ENCODE measurements at places on chromosomes 5 and 9.
A peak's percentile ranks its signal among the peaks of the same experiment; 100 is the strongest.

DNA sequence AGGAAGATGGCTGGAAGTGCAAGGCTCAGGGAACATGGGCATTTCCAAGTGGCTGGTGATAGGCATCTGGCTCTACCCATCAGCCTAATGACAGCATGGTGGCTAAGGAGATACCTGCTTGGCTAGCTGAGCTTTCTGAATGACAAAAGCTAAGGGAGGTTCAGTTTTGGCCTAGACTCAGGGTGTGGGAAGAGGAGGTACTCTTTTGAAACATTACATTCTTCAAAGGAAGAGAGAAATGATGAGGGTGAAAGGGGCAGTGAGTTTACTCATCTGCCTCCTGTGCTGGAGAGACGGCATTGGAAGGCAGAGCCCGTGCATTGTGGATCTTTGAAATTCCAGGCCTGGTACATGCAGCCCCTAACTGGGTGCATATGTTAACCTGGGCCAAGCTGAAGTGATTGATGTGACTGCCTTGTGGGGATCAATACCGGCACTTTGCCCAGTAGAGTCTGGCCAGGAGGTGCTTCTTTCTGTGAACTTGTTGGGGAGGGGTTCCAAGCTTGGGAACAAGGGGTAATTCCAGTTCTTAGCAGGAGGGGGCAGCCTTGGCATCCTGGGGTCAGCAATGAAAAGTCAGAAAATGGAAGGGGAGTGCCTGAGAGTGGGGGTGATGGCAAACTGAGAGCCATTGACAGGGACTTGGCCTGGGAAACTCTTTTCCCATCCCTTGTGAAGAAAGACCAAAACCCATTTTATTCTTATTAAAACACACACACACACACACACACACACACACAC is 108.6 kb downstream of the ACER2 start:
- DNase-seq, result no peak

- DNase-seq, result no peak
Observed at GRCh38 chr5:87242242-87242641, 25.4 kb upstream of the RASA1 start.

DNA sequence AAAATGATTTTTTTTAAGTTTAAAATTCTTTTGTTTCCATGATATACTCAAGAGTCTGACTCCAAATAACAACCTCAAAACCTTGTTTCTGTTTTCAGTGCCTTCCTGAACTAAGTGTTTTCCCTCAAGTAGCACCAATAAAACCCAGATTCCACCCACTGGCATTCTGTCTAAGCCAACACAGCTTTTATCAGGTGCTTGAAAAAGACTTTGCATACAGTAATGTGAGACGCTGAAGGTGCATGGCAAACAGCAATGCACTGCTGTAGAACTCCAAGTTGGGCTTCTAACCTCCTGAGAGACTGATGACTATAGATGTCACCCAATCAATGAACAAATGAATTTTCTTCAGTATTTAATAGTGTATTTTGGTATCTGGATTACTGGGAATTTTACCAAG is 95.7 kb downstream of the NFIB start:
- no peak for DNase-seq

DNA sequence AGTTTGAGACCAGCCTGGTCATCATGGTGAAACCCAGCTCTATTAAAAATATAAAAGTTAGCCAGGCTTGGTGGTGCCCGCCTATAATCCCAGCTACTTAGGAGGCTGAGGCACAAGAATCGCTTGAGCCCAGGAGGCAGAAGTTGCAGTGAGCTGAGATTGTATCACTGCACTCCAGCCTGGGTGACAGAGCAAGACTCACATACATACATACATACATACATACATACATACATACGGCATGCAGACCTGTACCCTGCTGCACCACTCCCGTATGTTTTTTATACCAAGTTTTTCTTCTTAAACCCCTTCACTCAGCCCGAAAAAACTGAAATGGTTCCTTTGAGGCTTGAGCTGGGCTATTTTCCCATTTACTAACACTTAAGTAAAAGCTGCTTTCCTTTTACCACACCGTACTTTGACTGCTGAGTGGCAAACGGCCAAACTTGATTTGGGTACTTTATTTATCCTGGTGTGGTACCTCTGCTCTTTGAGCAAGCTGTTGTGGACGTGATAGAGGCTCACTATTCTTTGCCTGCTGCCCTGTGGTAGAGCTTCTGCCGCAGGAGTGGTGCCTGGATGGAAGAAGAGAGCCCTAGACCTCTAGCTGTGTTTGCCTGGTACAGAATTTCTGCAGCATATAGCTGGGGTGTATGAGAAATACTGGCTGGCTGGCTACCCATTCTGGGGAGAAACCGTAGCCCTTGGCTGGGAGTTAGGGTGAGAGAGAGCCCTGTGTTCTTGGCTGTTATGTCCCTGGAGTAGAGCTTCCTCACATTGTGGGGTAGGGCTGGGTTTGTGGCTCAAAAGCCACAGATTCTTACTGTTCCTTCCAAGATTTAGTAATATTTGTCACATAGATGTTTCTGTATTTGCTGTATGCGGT is 19.4 kb downstream of the IPO11 start:
- no peak for DNase-seq

DNA sequence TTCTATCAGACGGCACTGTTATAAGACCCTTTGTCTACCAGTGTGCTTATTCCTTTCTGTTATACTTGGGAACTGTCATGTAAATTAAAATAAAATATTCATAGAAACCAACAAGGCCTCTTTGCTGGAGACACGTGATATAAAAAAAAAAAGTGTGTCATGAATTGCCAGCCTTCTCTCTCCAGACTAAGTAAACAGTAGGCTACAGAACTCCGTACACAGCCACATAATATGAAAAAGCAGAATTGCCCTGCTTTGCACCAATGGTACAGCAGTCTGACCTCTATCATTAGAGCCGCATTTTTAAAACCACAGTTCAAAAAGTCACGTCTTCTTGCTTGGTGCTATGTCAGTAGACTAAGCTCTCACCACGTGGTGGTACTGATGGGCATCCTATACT is 231.3 kb downstream of the SEMA5A start:
- no peak for DNase-seq

GRCh38 chr5:169716287-169716686 is 79.2 kb downstream of the DOCK2 start:
- DNase-seq, result peak; percentile 44

DNA sequence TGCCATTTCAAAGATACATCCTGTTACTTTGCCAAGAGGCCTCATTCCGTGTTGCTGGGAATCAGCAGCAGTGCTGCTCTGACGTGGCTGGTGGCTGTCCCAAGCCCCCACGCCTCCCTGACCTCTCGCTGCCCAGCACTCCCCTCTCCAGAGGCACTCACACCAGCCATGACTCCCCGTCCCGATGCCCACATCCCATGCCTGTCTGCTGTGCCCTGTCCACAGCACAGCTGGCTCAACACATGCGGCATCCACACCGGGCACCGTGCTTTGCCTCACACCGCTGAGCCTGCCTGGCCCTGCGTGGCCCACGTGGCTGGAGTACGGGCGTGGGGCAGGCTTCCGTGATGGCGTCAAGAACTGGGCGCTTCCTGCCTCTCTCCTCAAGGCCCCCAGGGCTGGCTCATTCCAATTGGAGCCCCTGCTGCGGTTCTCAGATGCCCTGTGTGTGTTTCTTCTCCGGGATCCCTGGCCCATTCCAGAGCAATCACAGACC is 7.8 kb upstream of the LCN1 start:
- DNase-seq, result no peak

GRCh38 chr9:6829027-6829426 is 71.3 kb downstream of the KDM4C start:
- peak; percentile 29 for DNase-seq

DNA sequence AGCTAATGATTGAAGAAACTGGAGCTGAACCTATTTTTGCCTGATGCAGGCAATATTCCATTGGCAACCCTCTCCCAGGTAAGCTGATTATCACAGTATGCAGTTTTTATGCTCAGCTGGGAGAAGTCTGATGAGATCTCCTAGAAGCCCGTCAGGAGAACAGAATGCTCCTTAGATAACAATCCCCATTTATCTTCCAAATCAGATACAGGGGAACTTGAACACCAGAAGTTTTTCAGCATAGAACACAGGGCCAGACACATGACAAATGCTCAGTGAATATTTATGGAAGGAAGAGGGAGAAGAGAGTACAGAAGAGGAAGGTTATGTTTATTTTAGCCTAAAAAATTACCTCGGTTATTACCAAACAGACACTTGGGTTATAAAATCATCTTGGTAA is 37.9 kb downstream of the CFAP90 start:
- DNase-seq, result no peak

DNA sequence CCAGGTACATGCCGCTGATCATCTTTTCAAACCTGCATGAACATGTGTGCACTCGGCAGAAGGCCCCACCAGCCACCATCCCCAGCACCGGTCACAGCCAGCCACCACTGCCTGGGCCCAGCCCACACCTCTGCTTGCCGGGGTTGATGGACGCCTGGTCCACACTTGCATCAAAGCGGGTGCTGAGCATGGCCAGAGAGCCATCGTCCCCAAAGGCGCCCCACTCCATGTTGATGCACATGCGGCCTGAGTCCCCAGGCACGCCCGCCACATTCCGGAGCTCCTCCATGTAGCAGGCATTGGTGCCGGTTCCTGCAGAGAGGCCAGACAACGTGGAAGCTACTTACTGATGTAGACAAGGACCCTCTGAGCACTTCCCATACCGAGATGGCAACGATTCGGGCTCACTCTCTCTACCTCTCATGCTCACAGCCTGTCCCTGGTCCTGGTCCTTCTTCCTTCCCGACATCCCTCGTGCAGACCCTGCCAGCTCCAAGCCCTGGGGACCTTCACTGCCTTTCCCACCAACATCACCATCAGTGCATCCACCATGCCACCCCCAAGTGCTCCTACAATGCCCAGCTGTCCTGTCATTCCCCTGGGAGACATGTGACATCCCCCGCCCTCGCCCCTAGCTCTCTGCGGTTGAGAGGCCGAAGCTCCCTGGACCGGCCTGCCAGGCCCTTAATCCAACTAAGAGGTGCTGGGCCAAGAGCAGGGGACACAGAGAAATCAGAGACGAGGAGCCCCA is 17.2 kb downstream of the HK3 start:
- no peak for DNase-seq

GRCh38 chr5:13660072-13660471 is 284.4 kb downstream of the DNAH5 start:
- DNase-seq, result peak; percentile 76

DNA sequence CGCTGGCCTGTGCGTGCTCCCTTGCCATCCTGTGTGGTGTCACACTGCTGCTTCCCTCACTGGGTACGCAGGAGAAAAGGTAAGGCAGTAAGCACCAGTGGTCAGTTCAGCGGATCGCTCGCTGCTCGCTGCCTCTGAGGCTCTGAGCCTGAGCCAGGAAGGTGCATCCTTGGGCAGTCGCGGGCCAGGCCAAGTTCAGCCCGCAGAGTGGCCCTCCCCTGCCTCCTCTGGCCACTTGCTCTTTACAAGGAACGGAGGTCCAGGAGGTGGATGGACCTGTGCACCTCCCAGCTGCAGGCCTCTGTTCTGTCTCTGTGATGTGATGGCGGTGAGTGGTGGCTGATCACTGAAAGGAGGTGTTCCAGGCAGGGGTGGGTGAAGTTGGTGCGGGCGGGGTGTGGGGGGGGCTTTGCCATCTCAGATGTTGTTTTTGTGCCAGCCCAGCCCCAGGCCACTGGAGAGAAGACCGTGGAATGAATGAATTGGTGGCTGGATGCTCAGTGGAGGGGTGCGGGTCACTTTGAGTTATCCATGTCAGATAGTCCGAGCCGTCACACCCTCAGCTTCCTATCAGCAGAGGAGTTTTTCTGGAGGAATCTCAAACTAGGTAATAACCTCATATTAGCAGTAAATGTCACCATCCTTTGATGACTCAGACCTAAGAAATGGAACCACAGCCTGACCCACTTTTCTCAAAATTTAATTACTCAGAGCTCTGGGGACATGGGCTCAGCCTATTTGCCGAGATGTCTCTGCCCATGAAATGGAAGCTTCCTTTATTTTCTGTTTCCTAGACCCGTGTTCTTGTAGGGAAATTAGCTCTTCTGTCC is 7.3 kb downstream of the COL5A1 start:
- DNase-seq, result peak; percentile 56

GRCh38 chr9:130518943-130519799 is 60.2 kb upstream of the FUBP3 start:
- no peak for DNase-seq

DNA sequence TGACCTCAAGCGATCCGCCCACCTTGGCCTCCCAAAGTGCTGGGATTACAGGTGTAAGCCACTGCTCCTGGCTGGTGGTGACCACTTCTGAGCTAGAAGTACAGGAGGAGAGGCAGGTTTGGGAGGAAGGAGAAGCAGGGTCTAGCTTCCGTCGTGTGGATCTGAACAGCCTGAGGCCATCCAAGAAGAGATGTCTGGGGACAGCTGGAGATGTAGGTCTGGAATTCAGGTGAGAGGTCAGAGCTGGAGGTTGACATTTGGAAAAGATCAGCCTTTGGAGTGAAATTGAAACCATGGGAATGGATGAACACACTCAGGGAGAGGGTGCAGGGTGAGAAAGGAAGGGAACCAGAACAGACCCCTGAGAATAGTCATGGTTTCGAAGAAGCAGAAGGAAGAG is 33.2 kb upstream of the GGTA1 start:
- no peak for DNase-seq

DNA sequence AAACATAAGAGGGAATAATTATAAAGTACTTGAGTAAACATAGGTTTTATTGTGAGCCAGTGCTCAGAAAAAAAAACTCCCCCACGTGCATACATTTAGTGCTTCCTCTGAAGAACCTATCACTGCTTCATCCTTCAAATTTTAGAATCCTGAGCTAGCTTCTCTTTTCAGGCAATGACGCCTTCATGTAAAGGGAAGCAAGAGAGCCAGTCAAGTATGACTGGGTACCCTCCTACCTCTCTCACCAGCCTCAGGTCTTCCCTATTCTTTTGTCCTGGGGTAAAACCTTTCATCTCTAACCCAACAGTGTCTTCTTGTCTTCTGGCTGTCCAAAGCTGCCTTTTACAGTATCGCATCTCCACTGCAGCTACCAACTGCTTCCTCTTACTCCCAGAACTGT is 32.0 kb downstream of the PLPP1 start:
- no peak for DNase-seq

DNA sequence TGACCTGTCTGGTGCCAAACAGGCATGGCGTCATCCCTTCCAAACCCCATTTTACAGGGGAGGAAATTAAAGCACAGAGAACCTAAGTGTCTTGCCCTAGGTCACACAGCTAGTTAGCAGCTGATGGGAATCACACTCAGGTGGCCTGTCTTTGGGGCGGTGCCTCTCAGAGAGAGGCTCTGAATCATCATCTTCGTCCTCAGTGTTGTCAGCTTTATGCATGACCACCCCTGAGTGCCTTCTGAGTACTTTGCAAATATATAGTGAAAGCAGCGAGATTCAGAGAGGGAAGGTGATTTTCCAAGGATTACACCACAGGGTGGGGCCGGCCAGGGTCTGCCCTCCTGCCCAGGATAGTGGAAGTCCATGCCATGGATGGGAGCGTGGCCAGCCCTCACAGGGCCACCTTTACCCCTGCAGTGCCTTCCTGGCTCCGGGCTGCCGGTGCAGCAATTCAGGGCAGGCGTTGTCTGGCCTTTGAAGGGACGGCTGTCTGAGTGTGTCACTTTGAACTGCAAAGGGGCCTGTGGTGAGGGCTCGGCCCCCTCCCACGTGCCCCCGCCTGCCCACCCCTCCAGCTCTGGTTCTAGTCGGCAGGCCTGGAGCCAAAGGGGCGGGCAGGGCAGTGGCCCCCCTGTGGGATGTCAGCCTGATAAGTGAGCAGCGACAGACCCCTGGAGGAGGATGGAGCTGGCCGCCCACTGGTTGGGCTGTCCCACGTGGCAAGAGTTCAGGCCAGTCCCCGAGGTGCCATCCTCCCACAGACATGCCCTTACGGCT is 16.9 kb downstream of the LMX1B start:
- DNase-seq, result no peak

- DNase-seq, result no peak
Observed at GRCh38 chr5:148808864-148809642, 17.4 kb upstream of the ADRB2 start.

- DNase-seq, result no peak
Observed at GRCh38 chr5:93993161-93993560, 251.8 kb upstream of the POU5F2 start.
